ENCODE measurements at places on chromosomes 2 and 18.

DNA sequence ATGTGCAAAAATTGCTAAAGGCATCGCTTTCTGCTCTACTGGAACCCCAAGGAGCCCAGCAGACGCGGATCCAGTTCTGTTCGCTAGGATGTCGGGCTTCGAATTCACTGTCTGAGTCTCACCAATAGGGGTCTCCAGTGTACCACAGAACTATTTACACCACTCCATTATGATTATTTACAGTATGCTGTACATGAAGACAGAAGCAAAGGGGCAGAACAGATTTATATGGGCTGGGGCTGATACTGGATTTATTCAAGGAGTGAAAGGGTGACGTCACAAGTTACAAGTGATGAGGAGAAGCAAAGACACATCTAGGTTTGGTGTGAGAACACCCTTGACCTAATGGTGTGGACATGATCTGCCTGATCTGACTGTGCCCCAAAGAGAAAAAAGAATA is 185.3 kb upstream of the ATP5MC3 start:
- no peak for DNase-seq

- no peak for DNase-seq
Measured at GRCh38 chr2:104866883-104867812, 13.2 kb downstream of the POU3F3 start.

GRCh38 chr18:78914249-78914935 is 65.2 kb upstream of the SALL3 start:
- no peak for DNase-seq

DNA sequence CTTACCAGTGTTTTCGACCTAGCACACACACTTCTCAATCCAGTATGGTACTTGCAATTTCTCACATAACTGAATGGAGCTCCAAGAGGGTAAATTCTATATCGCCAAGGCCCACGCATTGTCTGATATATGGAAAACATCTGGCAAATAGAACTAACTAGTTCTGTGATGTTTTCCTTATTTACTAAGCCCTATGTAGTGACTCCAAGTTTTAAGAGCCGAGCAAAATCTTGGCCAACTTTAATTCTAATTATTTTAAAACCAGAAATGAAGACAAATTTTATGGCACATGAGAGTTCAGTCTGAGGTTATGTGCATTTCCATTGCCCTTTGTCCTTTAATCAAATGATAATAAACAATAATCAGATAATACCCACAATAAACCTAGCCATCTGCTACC is 1119.7 kb upstream of the CNTNAP5 start:
- DNase-seq, result no peak

DNA sequence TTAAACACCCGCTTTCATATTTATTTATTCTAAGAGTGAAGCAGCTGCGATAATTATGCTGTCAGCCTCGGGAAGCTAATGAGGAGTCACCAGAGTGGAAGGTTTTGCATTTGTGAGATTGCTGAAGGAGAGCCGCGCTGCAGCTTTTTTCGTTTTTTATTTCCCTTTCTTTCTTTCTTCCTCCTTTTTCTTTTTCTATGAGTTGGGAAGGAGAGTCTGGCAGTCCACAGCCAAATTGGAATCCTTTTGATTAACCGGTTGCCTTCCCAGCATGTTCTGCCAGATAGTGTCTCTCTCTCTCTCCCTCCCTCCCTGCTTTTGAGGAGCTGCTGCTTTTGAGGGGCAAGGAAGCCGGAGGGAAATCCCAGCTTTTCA is 82.1 kb downstream of the CDK15 start:
- no peak for DNase-seq

DNA sequence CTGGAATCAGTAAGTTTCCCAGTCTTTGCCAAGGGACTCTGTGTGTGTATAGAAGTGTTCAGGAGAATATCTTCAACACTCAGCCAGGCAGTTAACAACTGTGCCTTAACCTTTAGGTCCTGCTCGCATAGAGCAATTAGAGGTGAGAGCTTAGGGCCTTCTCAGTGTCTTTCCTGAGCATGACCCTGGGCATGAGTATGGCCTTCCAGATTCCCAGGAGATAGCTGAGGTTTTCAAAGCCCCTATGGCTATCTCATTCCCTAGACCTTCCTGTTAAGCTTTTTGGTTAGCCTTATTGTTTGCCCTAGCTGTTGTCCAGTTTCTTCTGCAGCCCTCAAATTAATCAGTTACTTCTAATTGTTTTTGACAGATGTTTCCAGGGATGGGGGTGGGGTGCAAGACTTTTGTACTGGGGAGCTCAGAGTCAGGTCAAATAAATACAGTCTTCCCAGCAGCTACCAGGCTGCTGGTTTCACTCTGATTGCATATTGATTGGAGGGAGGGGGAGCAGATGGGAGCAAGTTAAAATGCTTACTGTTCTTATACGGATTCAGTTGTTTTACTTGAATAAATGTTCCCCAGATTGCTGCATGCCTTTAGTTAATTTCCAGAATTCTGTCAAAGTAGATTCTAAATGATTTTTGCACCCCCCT is 23.1 kb downstream of the PDK1 start:
- DNase-seq, result no peak

- no peak for DNase-seq
Measured at GRCh38 chr18:46346213-46346612, 242.0 kb downstream of the HAUS1 start.

DNA sequence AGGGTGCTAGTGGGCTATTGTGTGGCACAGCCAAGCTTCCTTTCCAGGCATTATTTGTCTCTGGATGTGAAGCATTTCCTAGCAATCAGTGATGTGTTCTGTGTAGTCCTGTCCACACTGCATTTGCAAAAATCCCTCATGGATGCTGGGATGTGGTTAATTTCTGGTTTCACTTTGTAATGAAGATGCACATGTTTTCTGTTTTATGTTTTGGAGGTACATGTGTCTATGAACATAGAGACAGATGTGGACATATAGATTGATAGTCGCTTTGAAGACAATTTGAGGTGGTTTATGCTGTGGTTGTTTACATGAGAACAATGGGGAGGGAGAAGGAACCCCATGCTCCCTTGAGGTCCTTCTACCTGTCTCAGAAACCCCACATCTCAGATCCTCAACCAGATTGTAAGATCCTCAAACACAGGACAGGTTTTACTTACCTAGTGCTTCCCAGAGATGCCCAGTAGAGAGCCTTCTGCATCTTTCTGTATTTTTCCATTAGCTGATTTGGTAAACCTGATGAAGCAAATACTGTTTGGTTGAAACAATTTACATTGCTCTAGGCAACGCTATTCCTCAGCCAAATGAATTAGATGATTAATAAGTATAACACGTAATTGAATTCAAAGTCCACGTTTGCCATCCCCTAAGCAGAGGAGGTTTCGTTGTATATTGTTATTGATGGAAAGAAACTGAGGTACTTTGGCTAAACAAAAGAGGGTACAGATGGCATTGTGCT is 204.4 kb downstream of the SPP2 start:
- no peak for DNase-seq

DNA sequence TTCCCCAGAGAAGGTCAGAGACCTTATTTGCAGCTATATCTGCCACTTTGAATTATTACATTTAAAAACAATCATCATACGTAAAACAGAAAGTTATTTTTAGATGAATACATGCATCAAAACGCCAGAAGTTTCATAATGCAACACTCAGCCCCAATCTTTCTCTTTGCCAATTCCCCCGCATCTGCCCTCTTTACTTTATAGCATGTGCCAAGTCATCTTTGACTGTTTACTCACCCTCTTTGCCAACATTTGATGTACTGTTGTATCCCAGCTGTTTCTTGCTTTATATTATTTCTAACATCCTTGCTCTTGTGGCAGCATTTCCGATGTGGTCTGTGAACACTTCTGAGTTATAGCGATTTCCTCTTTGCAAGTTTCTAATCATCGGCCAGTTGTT is 86.2 kb downstream of the CRIM1 start:
- DNase-seq, result no peak

- no peak for DNase-seq
Measured at GRCh38 chr2:1808981-1809422, 64.7 kb upstream of the PXDN start.

GRCh38 chr2:31384771-31385276 is 29.7 kb downstream of the XDH start:
- DNase-seq, result no peak

DNA sequence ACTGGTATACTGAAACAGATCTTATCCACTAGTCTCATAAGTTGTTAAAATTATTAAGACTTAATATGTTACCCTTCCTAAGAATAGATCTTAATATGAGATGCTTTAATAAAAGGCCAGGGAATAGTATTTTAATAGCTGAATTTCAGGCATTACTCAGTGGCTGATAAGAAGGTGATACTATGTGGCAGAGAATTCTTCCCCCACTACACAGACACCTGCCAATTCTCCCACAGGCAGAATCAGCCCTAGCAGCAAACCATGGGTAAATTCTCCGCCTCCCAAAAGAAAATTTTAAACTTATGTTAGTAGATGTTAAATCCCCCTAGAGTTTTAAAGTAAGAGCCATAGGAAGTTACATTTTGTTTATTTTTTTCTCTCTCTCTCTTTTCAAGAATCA is 888.8 kb downstream of the LRP1B start:
- no peak for DNase-seq

GRCh38 chr2:1594373-1595171 is 149.7 kb downstream of the PXDN start:
- no peak for DNase-seq

GRCh38 chr18:63817441-63818051 is 42.3 kb downstream of the SERPINB7 start:
- DNase-seq, result no peak

GRCh38 chr18:24543086-24543794 is 82.8 kb downstream of the HRH4 start:
- DNase-seq, result no peak

DNA sequence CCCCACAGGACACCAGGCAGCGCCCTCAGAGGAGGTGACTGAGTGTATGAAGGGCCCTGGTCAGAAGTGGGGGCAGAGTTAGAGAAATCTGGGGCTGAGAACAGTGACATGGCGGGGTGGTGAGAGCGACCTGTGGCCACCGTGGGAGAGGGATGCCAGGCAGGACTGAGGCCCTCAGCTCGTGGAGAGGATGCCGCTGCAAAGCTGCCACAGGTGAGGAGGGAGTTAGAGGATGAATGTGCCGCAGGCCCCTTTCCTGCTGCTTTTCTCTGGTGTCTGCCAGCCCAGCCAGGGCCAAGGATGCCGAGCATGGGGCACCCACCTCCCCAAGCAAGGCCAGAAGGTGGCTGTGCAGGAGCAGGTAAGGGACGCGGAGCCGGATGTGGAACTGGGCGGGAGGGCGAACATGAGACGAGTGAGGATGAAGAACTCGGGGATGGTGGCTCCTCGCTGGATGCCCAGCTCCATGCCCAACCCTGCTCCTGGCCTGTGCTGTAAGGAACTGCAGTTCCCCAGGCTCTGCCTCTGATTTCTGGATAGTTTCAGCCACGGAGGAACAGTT is 269.2 kb upstream of the HDAC4 start:
- no peak for DNase-seq

DNA sequence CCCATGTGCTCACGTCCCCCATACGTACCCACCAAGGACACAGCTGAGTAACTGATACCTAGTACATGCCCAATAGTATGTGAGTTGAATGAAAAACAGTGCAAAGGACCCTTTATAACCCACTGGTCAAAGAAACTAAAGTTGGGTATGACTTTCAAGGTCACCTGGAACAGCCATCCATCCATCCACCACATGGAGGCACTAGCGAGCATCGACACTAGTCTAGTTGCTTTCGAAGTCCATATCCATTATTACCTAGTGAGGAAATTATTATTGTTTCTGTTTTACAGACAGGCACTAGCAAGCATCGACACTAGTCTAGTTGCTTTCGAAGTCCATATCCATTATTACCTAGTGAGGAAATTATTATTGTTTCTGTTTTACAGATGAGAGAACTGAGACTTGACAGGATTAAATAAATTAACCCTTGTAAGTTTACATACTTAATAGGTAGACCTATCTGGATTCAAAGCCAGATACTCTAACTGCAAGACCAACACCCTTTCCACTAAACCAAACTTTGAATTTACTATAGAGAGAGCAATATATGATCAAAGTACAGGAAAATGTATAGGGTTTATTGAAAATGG is 233.7 kb downstream of the METTL4 start:
- DNase-seq, result no peak

DNA sequence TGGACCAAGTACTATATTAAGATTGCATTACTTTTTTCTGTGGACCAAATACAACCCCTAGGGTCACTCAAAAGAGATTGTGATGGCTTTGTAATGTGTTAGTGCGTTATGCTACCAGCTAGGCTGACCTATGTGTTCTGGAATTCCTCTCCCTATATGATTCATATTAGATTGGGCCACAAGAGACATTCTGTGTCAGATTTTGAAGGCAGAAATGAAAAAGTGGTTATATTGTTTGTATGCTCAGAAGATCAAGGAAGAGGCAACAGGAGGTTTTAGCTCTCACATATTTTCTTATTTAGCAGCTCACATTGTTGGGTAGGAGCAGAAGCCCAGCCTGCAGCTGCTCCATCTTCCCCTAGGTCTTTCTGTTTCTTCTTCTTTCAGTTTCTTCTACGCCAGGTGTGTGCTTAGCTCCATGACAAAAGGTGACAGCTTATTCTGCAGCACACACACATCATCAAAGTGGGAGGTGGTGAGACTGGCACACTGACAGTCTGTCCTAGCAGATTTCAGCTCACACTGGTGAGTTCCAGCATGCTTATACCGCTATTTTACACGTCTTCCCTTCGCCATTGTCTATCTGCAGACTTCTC is 156.8 kb upstream of the UBE2E3 start:
- DNase-seq, result no peak

DNA sequence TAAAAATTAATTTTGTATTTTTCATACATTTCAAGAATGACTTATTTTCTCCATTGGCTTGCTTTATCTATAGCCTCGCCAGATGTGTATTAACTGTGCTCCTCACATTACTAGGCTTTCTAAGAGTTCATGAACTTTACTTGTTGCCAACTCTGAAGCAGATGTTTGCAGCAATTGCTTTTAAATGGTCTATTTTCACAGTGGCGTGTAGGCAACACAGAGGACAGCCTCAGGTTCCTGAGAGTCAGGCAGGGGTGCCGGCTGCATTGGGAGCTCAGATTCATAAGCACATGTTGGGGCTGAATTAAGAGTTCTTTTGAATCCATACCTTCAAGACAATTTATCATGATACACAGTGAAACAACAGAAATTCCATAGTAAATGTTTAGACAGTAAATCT is 179.2 kb upstream of the PXDN start:
- no peak for DNase-seq

DNA sequence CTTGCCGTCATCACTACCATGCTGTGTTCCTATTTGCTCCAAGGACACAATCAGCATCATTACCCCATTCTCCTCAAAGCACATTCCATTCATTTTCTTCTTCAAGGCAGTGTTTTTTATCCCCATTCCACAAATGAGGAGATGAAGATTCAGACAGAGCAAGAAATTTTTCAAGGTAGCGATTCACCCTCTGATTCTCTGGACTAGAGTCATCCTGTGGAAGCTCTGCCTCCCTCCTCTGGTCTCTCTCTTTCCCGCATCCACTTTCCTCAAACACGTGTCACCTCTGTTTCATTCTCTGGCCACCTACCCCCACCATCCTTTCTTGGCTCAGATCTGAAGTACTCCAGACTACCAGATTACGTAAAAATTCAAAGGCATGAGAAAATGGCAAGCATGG is 297.9 kb downstream of the SOX11 start:
- DNase-seq, result no peak

All from stimulated activated CD8-positive, alpha-beta memory T cell treated with anti-CD3 and anti-CD28 coated beads, Interleukin-2, amount 100 ng/mL, for 1 hour (primary cell).